ENCODE measurements at places on chromosomes 3 and 15. TPM values are rescaled to one million over a fixed set of nuclear protein-coding genes. Genes with fewer than 3 reads are reported as not detected.

DNA sequence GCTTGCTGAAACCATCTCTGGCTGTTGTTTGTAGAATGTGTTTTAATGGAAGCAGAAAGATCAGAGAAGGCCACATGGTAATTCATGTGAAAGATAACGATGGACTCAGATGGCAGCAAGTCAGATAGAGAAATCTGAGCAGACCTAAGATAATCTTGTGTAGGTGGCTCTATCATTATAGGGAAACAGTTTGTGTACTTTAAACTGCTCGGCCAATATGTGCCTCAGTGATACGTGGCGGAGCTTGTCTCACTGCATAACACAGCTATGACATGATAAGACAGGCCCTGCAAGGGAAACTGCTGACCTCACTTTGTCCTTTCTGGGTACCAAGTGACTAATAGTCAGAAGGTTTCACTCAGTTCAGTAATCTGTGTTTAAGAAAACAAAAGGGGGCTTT is 51.0 kb downstream of the MME start:
- no peak for DNase-seq

DNA sequence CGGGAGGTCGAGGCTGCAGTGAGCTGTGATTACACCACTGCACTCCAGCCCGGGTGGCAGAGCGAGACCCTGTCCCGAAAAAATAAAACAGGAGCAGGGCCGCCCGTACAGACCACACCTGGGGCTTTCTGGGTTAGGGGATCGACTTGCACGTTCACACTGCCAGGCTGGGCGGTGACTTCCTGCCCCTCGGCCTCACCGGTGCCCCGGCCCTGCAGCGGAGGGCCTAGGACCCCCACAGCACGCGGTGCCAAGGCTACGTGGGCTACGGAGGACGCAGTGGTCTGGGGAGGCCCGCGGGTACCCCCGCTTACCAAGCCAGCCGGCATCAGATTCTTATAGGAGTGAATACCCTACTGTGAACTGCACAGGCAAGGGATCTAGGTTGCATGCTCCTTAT is 11.6 kb upstream of the TTC14 start:
- no peak for DNase-seq

DNA sequence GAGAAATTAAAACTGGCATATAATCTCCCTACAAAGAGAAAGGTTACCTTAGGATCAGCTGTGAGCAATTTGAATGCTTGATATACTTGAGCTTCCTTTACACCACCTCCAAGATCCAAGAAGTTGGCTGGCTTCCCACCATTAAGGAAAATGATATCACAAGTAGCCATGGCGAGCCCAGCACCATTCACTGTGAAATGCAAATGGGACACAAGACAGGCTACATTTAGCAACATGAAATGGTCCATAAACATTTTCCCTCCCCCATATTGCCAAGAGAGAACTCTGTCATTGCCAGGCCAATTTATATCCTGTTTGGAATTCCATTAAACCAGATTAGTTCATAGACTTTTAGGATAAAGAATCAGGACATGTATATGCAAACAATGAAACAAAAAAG is 158.7 kb downstream of the SUCLG2 start:
- no peak for DNase-seq

The ITPKA gene
- 28.9 TPM for total RNA-seq

The SLC25A20 gene
- total RNA-seq, result 98.4 TPM

DNA sequence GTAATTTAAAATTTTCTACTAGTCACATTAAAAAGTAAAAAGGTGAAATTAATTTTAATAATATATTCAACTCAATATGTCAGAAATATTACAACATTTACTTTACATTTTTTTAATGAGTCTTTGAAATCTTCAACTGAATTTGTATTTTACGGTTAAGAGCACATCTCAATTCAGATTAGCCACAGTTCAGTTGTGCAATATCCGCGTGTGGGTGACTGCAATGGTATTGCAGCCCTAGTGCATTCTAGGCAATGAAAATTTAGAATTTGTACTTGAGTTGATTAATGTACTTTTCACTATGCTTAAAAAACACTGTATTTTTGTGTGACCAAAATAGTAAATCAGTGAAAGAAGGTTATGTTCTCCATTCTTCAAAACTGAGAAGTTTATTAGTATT is 57.3 kb downstream of the CEP63 start:
- DNase-seq, result no peak

DNA sequence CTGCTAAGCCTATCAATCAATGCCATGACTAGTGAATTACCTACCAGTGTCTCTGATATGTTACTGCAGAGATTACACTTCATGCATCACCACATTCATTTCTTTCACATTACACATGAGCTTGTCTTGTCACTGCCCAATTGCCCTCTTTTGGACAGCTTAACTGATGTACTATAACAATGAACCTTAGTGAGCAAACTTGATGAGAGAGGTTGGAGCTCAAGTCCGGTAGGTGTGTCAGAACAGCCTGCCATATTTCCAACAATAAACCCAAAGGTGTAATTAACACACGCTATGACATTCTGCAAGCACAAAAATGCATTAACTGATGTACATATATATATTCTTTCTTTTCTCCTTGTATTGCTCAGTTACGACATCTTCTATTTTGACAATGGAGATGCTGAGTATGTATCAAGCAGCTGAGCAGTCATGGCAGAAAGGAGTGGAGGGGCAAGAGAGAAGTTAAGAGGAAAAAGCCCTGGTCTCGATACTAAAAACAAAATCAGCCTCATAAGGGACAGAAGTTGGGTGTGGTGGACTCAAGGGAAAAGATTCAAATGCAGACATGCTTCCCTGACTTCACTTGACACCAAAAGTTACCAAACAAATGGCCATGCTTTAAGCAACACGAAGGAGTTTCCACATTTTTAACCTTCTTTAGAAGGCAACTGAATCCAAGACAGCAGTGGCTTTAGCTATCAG is 538.2 kb downstream of the FOXP1 start:
- DNase-seq, result no peak

- DNase-seq, result no peak
These were observed 111.6 kb downstream of the AQP9 start for GRCh38 chr15:58249646-58250312.

DNA sequence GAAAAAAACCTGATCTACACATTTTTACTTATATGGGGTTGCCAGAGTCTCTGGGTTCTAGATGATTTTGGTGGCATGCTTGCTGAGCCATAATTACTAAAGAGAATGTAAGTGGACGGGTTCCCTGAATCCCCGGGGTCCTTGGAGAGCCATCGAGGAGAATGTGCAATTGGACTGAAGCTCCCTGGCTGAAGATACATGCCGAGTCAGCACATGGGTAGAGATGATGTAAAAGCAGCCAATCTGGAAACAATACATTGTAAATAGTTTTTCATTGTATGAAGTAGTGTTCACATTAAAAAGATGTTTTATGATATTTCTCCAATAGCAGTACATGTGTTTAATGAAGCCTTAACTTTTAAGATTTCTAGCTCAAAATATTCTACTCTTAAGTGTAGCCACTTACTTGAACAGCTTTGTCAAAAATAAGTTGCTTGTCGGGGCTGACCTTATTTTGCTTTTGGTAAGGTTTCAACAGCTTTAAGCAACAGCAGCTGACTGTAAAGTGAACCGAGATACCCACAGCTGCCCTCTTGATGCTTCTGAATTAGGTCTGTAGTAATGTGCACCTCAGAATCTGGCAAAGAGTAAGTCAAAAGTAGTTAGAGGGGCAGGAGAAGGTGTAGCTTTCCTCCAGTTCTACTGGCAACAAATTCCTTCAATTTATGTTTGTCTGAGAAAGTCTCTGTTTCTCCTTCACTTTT is 205.7 kb downstream of the PLCL2 start:
- DNase-seq, result no peak

DNA sequence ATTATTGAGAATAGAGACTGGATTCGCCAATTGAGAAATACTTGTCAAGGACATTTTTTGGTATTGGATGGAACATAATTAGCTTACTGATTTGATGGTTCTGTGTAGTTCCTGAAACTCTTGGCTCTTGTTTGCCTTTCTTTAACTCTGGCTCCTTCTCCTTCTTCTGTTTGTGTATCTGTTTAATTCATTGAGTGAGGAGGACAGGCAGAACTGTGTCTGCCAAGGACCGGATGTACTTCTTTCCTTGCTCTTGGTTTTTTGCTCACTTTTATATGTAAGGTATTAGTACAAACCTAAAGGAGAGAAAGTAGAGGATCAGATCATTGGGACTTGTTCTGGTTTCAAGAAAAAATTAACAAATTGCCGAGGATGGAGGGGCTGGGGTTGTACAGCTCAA is 48.9 kb downstream of the TCF12 start:
- no peak for DNase-seq

DNA sequence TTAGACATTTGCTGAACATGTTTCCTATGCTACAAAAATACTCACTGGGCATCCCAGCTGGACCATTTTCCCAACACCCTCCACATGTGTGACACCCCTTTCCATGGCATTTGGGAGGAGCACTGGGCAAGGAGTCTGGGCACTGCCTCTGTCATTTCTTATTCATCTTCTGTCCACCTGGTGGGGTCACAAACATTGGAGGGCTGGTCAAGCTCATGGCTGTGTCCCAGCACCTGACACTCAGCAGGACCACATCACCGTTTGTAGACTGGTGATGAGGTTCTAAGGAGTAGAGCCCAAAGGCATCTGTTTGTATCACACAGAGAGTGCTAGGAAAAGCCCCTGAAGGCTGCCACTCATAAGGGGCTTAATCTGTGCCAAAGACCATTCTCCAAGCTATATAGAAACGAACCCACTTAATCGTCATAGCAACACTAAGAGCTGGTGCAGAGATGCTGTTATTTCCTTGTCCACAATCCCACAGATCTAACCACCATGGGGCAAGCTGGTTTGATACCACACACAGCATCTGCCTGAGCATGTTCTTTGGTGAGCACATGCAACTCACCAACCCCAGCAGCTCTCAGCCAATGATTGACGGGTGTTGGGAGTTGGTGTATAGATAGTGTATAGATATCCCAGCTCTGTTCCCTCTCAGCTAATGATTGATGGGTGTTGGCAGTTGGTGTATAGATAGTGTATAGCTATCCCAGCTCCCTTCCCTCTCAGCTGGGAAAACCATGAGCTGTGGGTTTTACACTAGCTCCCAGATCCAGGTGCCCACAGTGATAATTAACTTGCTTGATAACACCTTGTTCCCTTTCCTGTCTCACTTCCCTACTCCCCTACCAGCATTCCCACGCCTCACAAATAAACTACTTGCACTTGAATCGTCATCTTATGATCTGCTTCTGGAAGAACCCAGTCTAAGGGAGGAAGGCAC is 42.7 kb upstream of the ATP2B2 start:
- DNase-seq, result no peak

The BSN gene
- 3.3 TPM for total RNA-seq

DNA sequence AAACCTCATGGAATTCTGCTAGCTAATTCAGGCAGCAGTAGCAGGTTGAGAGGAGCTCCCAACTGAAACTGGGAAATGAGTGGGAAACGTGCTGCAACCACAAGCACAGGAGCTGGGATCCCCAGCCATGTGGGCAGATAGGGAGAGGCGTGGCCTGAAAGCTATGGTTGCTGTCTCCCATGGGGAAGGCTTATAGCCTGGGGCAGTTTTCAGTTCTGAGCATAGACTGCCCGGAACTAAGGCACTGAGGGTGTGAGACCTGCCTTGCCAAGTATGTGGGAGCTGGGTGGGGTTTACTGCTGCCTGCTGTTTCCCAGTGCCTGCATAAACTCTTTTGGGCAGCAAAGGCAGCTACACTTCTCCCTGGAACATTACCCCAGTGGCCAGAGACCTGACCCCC is 229.5 kb downstream of the TUSC7 start:
- DNase-seq, result no peak

- no peak for DNase-seq
These were observed 32.5 kb downstream of the PLXNA1 start for GRCh38 chr3:127015282-127016042.

The GP5 gene
- not detected for total RNA-seq

DNA sequence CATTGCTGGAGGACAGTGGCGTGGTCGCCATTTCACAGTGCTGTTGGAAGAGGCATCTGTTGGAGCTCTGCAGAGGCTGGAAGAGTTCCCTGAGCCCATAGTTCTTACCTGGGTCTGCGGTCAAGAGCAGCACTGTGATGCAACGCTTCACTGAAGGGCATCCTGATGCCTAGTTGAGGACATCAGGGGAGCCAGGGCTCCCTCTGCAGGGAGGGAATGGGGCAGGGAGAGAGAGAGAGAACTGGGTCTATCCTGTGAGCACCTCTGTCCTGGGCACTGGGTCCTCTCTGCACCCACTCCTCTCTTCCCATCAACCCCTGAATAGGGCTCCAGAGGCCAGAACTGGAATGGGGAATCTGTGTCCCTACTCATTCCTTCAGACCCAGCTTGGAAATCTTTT is 23.9 kb upstream of the MOBP start:
- no peak for DNase-seq

GRCh38 chr15:51861557-51862359 is 32.3 kb downstream of the TMOD3 start:
- DNase-seq, result peak; percentile 22

The IL17RD gene
- 0.88 TPM for total RNA-seq

The CLEC3B gene
- 11.6 TPM for total RNA-seq

DNA sequence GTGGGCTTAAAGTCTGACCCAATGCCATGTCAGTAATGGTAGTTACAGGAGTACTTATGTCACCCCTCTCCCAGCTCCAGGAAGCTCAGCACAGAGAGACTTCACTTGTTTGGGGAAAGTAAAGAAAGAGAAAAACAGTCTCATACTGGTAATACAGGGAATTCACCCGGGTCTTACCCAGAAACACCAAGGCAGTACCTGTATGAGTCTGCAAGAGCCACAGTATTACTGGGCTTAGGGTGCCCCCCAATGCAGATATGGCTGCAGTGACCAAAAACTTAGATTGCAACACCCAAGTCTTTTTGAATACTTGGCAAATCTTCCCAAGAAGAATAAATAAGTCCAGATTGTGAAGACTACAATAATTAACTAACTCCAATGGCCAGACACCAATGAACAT is 622.1 kb downstream of the IGSF11 start:
- DNase-seq, result no peak

- DNase-seq, result no peak
These were observed 48.5 kb upstream of the MCTP2 start for GRCh38 chr15:94182883-94183282.

DNA sequence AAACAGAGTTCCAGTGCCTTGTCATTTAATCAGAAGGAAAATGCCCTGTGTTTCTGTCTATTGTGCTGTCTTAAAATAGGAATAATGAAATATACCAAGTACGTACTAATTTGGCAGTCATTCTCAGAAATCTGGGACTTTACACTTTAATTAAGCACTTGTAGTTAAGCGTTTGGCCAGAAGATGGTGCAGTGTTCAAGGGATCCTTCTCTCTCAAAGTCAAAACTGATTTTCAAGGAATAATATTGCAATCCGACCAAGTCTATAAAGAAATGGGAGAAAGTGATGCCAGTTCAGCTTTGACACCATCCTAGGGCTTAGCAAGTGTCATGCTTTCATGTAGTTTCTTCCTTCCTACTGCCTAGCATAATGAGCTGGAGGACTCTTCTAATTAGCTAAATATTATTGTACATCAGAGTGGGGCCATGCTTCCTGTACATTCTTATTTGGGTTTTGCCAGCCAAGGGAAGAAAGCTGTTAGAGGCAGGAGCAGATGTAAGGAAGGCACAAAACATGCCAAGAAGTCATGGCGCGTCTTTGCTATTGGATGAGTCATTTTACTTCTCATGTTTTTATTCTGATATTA is 64.8 kb downstream of the SAMMSON start:
- peak; percentile 47 for DNase-seq
